ENCODE measurements at places on chromosomes 13 and 19. TPM values are rescaled to one million over a fixed set of nuclear protein-coding genes. Genes with fewer than 3 reads are reported as not detected.

DNA sequence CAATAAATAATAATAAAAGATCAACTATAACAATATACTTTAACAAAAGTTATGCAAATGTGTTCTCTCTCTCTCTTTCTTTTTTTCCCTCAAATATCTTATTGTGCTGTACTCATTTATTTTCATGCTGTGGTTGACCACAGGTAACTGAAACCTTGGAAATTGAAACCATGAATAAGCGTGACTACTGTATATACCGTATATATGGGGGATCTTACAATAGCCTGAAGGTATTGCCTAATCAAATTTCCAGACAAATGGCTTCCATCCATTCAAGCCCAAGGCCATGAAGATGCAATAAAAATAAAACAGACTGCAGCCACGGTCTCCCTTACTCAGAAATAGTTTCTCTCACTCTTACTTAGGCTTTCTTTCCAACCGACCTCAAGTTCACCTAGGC, 98.3 kb downstream of the SLITRK6 start:
- no peak for DNase-seq

GRCh38 chr19:379796-380195, 29.2 kb downstream of the C2CD4C start:
- no peak for DNase-seq

GRCh38 chr13:50323440-50324065, 308.3 kb downstream of the KCNRG start:
- peak; percentile 89 for DNase-seq

- DNase-seq, result no peak
Observed at GRCh38 chr19:3186891-3187661, 1.3 kb downstream of the NCLN start.

GRCh38 chr13:113767366-113767765, 8.3 kb downstream of the TMEM255B start:
- peak; percentile 51 for DNase-seq

IL11 gene
- 38.4 TPM for total RNA-seq

DNA sequence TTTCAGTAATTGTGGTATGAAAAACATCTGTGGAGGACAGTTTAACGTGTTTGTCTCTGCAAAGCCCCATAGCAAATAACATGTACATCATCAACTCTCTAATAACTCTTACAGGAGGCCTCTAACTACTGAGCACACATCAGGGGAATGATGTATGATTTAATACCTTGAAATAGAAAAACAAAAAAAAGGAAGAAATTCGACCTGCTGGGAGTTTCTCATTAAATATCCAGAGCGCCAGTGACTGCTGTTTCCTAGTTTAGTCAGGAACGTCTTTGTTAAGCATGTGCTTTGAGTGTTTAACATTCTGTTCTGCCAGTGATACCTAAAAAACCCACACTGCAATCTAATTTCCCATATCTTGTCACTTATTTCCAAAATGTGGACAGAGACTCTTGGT, 235.4 kb downstream of the PCDH20 start:
- DNase-seq, result no peak

- no peak for DNase-seq
Observed at GRCh38 chr13:47250146-47250545, 353.3 kb upstream of the HTR2A start.

DNA sequence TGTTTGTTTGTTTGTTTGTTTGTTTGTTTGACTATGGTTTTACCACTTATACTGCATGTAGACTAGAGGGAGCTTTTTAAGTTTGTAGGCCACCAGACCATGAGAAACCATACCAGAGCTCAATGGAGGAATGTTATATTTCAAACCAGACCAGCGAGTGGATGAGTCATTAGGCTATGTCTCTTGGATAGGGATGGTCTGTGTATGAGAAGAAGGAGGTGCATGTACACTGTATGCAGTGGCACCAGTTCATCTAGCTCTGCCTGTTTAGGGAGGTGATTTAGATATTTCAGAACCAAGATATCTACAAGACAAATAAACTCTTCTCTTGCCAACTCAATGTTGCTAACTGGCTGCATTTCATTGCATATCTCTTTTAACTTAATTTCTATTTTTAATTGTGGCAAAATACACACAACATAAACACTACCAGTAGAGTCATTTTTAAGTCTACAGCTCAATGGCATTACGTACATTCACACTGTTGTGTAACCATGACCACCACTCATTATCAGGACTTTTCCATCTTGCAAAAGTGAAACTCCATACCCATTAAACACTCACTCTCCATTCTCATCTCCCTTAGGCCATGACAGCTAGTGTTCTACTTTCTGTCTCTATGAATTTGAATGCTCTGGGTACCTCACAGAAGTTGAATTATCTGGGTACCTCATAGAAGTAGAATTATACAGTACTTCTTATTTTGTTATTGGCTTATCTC, 29.2 kb downstream of the SYDE1 start:
- DNase-seq, result peak; percentile 25

DNA sequence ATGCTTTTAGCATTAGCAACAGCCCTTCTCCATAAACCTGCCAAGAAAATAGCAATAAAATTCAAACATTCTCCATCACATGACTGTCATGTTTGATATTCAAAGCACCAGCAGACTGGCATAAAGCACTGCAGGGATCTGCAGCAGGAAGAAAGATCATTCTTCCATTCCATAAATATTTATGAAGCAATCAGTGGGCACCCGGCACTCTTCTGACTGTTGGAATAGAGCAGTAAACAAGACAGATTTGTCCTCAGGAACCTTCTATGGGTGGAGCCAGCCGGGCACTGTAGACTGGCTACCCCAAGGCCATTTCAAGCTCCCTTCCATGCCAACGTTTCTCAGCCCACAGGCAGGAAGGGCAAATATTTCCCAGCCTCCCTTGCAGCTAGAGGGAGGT, 25.5 kb downstream of the PLA2G4C start:
- DNase-seq, result no peak

GRCh38 chr19:34350161-34350561, 14.8 kb upstream of the GPI start:
- DNase-seq, result no peak

DNA sequence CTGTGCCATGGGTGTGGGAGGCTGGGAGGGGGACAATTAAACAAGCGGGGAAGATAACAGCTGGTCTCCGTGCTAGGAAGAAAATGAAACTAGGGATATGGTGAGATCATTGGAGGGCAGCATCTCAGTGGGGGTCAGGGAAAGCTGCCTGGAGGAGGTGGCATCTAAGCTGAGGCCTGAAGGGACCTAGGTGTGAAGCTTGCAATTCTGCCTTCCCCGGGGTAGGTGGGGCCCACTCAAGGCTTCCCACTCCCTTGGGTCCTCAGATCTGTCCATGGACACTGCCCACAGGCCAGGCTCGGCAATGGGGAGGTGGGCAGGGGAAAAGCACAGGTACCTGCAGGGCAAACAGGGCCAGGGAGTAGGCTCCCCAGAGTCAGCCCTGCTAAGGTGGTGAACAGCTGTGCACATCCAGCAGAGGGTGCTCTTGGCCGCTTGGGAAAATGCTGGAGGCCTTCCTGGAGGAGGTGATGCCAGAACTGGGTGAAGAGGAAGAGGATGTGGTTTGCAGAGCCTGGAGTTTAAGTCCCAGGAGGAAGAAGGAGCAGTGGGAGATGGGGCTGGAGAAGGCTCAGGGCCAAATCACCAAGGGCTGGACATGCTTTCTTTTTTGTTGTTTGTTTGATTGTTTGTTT, 25.7 kb upstream of the CCNE1 start:
- DNase-seq, result no peak

TJP3 gene
- 11.5 TPM for total RNA-seq

CCDC8 gene
- total RNA-seq, result 14.1 TPM

DNA sequence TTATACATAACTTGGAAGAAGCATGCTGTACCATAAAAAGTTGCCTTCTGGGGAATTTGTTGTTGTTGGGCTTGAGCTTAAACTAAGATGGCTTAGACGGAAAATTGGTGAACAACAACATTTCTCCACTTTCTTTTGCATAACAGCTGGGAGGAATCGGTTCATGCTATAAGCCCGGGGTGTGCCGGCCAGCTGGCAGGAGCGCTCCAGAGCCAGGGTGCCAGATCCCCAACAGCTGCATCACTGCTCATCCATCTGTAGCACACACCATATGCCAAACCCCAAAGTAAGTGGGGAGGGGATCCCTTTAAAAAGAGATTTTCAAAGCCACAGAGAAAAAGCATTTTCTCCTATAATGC, 419.5 kb upstream of the ARGLU1 start:
- DNase-seq, result no peak

GRCh38 chr19:54266133-54266532, 9.1 kb upstream of the LILRB5 start:
- DNase-seq, result peak; percentile 58

GRCh38 chr19:12720851-12721655, 2.7 kb downstream of the TNPO2 start:
- DNase-seq, result no peak

CGB8 gene
- total RNA-seq, result not detected

DNA sequence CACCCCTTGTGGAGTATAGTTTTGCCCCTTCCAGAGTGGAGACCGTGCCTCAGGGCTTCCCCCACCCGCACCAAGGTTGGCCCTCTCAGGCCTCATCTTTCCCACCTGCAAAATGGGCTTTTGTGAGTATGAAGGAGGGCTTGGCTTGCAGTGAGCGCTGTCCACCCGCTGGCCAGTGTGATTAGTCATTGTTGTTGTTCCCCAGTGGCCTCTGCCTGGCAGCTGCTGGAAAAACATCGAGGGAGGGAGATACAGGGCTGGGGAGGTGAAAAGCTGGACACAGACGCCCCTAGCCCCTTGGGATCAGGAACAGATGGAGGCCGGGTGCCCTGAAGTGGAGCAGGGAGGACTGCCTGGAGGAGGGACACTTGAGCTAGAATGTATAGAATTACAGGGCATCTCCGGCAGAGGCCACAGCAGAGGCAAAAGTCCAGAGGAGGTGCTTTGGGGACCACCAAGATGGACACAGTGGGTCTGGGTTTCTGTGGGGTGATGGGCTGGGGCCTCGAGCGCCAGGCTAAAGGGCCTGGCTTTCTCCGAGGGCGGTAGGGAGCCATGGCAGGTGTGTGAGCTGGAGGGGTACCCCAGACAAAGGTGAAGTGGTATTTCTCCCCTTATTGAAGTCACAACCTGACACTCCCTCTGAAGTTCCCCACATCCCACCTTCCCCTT, 3.9 kb upstream of the IL12RB1 start:
- DNase-seq, result no peak

- DNase-seq, result no peak
Observed at GRCh38 chr13:39874331-39875053, 219.0 kb downstream of the COG6 start.

DNA sequence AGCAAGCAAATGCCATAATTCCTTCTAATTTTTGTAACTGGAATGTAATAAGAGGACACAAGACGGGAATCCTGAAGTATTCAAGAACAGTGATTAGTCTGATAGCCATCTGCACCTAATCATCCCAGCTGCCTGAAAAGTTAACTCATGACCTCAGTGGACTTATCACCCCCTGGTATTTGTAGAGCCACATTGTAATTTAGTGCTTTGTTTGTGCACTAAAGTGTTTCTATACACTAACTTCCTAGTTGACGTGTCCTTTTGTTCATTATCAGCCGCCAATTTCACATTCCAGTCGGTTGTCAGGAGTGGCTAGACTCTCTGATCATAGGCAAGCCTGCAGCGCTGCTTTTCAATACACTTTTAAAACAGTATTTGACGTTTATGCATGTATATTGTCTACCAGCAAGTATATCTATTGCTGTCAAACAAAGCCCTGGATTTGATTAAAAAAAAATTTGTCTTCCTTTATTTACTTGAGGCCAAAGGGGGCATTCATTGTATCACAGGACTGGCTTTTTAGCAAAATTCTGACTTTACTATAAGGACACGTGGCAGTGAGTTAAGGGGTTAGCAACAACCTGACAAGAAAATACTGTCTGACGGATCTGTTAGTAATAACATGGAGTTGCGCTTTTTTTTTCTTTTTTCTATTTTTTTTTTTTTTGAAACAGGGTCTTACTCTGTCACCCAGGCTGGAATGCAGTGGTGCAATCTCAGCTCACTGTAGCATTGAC, 10.4 kb upstream of the SOX21 start:
- DNase-seq, result no peak

CBY2 gene
- total RNA-seq, result not detected

GRCh38 chr13:42574435-42575311, 721 bp downstream of the TNFSF11 start:
- DNase-seq, result no peak

DNA sequence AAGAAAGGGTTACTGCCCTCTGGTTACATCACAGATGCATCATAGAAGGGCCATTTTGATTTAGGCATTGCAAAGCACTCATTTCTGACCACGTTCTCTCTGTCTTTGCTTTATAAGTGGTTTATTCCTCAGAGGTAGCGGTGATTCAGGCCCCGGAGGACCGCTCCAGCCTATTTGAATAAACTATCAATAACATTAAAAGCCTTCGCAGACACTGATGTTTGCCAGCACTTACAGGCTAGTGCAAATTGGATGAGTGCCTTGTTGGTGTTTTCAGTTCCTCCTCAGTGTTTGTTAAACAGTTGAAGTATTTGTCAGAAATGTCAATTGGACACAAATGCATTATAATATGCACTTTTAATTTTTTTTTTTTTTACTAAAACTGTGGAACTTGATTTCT, 120.2 kb downstream of the RXFP2 start:
- no peak for DNase-seq

GRCh38 chr19:53810187-53810546, 13.9 kb downstream of the NLRP12 start:
- DNase-seq, result no peak

GRCh38 chr19:38394488-38394887, 6.0 kb downstream of the SPRED3 start:
- no peak for DNase-seq

DNA sequence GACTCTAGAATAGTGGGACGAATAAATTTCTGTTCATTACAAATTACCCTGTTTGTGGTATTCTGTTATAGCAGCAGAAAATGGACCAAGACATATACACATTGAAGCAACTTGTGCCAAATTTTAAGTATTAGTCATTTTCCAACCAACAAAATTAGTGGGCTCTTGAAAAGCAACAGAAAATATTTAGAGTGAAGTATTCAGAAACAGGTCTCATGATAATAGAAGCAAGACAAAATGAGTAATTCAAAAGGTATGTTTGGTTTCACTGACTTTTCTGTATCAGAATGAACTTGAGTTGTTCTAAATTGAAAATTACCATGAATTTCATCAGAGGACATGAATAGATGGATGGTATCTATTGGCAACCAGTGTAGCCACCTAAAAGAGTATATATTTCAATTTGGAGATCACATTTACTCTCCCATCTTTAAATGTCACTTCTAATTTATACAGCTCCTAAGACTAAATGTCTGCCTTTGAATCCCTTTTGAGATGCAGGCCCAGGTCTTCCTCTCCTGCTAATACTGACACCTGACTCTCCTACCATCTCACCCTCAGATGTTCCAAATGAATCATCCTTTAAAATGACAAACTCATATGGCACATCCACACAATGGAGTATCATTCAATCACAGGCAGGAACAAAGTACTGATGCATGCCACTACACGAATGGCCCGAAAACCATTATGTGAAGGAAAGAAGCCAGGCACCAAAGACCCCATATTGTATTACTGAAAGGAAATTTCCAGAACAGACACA, 40.7 kb upstream of the DOCK9 start:
- DNase-seq, result peak; percentile 84

ABHD8 gene
- total RNA-seq, result 19.4 TPM

DNA sequence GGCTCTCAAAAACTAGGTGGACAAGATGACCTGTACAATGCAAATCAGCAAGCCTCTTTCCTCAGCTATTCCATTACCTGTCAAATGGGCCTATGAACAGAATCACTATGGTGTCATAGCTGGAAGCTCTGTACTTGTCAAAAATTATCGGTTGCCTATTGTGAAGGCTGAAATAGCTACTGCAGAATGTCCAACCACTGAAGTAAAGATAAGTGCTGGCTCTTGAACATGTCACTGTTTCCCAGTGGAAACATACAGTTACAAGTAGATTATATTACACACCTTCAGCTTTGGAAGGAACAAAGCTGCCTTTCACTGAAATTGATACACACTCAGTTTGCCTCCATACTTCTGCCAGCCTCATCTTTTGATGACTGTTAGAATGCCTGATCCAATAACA, 55.5 kb upstream of the PCDH9 start:
- DNase-seq, result no peak

Measured in renal cortical epithelial cell (primary cell).